ENCODE measurements at places on chromosomes 7 and 10.

- DNase-seq = no peak
Measured at GRCh38 chr10:110496553-110497437, 912 bp upstream of the DUSP5 start.

DNA sequence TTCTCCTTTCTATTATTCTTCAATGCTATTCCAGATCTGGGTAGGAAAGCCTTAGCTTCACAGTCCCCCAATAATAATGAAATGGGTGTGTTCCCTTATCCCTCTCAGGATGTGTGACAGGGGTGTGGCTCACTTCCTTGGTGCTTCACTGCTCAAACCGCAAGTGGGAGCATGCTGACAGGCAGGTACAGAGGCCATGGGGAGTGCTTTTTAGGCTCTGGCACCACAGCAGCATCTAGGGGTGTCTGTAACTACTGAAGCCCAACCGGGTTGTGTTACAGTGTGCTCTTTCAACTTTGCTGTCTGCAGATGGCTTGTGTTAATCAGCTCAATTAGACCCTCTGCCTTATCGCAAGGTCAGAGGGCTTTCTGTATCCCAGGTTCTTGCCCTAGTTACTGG, 79.4 kb upstream of the CYP2C9 start:
- DNase-seq = no peak

DNA sequence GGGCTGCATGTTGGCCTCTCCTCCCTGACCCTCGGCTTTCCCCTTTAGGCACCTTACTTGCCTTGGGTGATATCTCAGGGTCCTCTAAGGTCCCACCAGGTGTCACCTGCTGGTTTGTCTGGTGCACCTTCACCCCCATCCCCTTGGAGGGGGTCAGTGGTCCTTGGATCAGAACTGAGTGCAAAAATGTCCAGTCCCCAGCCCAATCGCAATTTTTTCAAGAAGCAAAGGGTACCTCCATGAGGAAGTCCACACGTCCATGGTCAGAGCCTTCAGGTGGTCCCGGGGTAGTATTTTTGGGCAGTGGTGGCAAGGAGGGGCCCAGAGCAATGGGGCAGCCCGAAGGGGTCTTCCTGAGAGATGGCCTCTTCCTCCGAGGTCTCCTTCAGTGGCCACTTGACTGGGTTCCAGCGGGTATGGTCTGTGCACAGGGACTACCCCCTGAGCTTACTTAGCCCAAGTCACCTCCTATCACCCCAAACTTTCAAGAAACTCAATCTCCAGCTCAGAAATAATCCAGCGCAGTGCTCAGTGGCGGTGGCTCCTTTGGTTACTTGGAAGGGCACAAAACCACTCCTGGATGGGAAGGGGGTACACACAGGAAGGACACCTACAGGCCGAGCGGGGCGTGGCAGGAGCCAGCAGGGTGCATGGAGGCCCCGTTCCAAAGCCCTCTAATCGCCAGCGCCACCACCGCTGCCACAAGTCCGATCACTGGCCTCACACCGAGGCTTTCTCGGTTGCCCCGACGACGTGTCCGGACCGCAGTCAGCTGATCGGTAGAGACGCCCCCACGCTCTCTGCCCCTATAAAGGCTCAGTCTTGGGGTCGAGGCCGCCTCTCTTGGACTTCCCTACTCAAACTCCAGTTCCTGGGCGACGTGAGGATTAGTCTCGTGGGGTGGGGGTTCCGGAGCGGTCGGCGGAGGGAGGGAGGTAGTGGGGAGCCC, 4.5 kb downstream of the SAP25 start:
- peak; percentile 55 for DNase-seq

- no peak for DNase-seq
Measured at GRCh38 chr10:77889277-77889903, 37.2 kb downstream of the DLG5 start.

DNA sequence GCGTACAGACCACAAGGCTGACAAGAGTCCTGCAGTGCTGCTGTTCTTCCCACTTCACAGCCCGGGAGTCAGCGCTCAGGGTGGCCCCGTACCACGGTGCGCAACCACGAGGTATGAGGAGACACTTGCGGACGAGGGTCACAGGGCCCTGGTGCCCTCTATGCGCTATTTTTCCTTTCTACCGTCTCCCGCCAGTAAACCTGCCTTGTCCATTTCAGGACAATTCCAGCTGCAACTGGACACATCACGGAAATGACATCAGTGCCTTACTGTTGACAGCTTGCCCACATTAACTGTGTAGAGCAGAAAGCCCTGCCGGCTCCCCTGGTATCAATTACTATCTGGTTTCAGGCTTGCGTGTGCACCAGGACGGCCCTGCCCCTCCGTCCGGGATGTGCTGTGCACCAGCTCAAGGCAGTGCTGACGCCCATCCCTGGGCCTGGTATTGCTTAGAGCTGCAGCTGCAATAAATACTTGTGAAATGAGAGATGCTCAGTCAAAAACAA, 65.1 kb downstream of the ZRANB1 start:
- no peak for DNase-seq

DNA sequence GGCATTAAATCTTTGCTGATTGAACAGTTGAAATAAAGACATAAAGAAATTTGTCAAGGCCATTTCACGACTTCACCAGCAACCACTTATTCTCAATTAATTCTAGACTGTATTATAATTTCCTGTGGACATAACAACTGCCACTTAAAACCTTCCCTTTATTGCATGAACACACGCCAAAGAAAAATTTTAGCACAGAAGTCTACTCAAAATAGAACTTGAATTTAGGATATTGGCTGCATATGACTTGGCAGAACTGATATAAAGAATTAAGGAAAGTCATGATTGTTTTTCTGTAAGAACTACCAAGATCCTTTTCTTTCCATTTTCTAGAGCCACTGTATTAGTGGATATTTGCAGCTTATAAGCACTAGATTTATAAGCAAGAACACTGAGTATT, 226.5 kb upstream of the AKR1E2 start:
- DNase-seq = no peak

GRCh38 chr7:115728518-115728917, 302.0 kb downstream of the TFEC start:
- no peak for DNase-seq

- no peak for DNase-seq
Measured at GRCh38 chr7:30177186-30177585, 42.4 kb downstream of the MTURN start.

DNA sequence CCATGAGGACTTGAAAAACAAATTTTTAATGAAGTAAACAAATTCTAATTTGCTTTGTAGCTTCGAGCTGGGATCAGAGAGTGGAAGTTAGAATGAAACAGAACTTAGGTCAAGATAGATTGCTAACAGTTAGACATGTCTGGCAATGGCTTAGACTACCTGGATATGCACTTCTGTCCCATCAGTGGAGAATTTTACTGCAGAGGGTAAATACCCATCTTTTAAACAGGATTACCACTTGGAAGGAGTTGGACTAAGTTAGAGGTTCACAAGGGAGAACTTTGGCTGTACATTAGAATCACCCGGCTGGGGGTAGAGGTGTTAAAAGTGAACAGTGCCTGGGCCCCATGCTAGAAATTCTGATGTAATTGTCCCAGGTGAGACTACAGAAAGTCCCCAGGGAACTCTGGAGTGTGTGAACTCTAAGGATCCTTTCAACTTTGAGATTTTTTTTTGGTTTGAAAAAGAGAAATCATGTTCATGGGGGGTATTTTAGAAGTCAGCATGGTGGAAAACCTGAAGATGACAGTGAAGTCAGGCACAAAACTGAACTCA, 35.5 kb downstream of the ENTPD1 start:
- no peak for DNase-seq

- no peak for DNase-seq
Measured at GRCh38 chr7:40947566-40947965, 755.3 kb downstream of the INHBA start.

GRCh38 chr7:55173671-55174070, 154.9 kb downstream of the EGFR start:
- no peak for DNase-seq

GRCh38 chr7:231030-231857, 38.9 kb downstream of the FAM20C start:
- DNase-seq = no peak

DNA sequence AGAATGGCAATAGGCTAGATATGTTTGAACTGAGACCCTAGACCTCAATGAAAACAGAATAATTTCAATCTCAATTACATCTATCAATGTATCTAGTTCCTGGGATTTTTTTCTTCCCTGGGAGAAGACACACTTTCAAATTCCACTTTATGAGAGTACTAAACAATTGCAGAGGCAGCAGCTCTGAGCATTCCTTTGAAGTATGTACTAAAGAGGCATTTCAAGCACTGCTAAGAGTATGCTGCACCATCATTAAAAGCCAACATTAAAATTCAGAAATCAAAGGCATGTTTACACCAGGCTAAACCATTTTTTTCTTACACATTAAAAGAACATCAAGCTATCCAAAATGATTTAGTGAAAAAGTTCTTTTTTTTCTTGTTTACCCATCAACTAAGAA, 297.9 kb upstream of the CACNA2D1 start:
- no peak for DNase-seq

GRCh38 chr10:121065330-121065729, 214.2 kb downstream of the WDR11 start:
- DNase-seq = no peak

DNA sequence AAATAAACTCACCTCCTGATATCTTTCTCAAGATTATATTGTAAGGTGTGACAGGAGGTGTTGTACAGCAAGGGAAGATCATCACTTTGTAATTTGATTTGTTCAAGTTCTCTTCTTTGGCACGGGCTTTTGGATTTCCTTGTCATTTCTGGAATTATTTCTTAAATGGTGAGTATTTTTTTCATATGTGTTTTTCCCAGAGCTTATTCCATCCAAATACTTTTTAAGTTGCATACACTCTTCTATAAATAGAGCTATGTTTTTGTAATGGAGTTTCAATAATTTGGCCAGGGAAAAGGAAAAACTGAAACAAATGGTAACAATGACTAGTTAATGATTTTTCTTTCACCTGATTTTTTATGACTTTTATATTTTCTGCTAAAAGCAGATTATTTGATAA, 92.5 kb downstream of the CFAP58 start:
- no peak for DNase-seq

GRCh38 chr7:48098846-48099245, 9.8 kb downstream of the UPP1 start:
- no peak for DNase-seq

- no peak for DNase-seq
Measured at GRCh38 chr7:69515495-69516212, 82.6 kb upstream of the AUTS2 start.

GRCh38 chr7:76206633-76207032, 4.9 kb downstream of the SRRM3 start:
- no peak for DNase-seq

DNA sequence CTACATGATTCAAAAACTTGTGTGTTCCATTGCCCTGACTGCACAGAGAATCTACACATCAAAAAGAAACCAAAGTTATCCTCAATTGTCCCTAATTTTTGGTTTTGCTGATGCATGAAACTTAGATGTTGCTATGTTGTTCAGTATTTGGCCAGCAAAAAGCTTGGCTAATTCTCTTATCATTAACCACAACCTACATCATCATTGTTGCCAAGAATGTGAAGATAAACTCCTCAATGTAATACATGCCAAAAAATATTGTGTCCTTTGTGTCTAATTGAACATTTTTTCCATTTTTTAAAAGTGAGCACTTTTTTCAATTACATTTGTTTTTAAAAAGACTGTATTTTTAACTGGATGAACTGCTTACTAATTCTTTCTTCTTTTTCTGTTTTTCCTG, 268.0 kb upstream of the SEMA3D start:
- no peak for DNase-seq

DNA sequence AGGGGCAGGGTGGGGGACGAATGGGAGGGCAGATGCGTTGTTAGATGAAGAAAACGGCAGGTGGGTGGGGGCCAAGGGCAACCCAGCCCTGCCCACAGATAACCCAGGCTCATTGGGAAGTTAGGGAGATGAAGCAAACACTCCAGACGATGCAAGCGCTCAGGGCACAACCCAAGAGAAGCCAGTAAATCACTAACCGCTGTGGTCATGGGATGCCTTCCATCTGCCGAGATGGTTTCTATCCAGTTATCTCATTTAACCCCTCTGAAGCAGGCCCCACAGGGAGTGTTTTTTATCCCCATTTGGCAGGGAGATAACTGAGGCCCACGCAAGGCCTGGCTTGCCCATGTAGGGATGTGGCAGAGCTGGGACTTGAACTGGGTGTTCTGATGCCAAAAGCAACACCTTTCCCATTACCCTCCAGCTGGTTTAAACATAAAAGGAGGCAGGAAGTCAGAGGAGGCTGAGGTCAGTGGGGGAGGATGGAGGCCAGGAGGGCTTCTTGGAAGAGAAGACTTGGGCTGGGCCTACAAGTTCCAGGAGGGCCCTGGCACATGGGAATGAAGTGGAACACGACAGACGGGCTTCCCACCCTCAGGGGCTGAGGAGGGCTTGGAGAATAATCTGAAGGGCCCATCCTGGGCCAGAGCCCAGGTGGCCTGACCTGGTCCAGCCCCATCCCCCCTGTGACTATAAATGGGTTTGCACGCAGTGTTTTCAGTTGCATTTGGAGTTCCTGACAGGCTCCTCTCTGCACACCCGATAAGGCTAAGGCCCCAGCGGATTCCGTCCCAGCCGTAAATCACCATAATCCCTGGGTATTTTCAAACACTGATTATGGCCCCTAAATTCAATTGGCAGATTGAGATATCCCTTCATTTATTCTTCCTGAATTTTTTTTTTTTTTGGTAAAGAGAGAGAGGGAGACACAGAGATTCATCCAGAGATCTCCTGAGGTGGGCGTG, 80.9 kb downstream of the NEURL1 start:
- no peak for DNase-seq

GRCh38 chr7:54869523-54869922, 110.5 kb upstream of the SEC61G start:
- no peak for DNase-seq

GRCh38 chr7:7416031-7416858, 119.4 kb downstream of the COL28A1 start:
- DNase-seq = no peak

GRCh38 chr10:121597504-121598262, 561 bp downstream of the FGFR2 start:
- no peak for DNase-seq

DNA sequence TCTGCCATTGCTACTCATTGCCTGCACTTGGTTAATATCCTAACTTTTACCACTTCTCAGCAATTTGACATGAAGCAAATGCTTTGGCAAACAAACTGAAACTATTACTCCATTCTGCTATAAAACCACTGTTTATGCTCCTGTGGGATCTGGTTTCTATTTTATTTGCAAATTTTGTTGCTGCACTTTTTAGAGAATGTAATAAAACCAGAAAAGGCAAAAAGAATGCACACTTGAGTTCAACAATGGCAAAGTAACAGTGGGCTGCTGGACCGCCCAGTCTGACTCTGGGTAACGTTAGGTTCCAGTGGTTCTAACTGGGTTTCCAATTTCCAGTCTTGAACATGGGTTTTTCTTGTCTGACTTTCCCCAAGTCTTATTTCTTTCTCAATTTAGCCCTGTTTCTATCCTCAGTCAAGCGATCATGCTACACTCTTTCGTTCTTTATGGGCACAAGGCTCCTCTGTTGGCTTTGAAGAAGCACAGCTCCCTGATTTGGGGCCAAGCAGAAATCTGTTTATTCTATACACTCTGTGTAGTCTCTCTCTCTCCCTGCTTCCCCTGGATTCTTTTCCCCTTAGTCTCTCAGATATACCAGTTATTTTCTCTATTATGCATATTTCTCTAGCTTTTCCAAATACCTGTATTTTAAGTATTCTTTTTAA, 129.2 kb upstream of the FAM3C start:
- DNase-seq = no peak

- DNase-seq = no peak
Measured at GRCh38 chr7:44145479-44145968, 4.4 kb upstream of the MYL7 start.
